ENCODE measurements at places on chromosomes 5 and 9.

DNA sequence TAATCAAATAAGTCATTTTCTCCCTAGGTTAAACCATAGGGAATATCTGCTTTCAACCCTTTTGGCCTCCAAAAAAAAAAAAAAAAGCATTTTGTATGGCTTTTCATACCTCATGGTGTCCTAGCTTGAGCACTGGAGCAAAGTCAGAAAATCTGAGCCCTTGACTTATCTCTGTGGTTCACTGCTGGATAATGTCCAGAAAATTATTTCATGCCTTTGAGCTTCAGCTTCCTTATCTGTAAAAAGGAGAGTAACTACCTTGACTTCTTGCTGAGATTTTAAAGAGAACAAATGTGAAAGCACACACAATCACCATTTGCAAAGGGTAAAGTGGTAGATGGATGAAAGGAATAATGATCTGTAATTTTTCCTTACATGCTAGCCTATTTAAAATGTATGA is 165.9 kb downstream of the ALDH1A1 start:
- no peak for DNase-seq

- no peak for DNase-seq
These were observed 34.4 kb upstream of the GLIPR2 start for GRCh38 chr9:36101916-36102741.

DNA sequence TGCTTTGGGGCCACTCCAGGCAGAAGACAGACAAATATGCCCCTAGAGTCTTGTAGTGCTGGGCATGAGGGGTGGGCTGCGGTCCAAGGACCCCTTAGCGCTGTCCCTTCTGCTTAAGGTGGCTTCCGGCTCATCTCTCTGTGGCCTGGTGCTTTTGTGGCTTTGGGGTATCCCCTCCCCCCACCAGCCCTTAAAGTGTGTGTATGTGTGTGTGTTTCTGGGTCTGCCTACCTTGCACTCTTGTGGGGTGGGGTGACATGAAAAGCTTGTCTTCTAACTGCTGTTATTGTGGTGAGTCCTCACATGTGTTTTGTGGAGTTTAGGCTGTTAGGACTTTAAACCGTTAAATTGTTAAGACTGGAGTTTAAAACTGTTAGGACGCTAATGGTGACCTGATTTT is 23.6 kb downstream of the MARCHF6 start:
- no peak for DNase-seq

DNA sequence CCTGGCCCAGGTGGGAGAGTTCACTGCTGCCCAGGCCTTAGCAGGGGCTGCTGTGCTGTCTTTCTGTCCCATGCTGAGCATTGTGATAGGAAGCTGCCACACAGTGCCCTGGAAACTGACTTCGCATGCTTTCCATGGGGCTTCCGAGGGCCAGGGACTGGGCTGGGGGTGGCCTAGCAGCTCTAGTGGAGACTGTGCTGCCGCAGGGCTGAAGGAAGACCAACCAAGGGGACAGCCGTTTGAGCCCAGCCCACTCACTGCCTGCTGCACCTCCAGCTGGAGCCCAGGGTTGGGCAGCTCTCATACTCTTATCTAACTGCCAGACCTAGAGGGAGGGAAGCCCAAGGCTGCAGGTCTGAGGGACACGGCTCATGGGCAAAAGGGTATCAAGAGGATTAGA is 79.2 kb downstream of the RGS3 start:
- no peak for DNase-seq

GRCh38 chr5:171264843-171265242 is 44.2 kb upstream of the TLX3 start:
- DNase-seq: no peak

GRCh38 chr5:68087866-68088265 is 127.7 kb upstream of the PIK3R1 start:
- no peak for DNase-seq

GRCh38 chr5:17429353-17429752 is 68.7 kb upstream of the TAF11L2 start:
- DNase-seq: no peak

DNA sequence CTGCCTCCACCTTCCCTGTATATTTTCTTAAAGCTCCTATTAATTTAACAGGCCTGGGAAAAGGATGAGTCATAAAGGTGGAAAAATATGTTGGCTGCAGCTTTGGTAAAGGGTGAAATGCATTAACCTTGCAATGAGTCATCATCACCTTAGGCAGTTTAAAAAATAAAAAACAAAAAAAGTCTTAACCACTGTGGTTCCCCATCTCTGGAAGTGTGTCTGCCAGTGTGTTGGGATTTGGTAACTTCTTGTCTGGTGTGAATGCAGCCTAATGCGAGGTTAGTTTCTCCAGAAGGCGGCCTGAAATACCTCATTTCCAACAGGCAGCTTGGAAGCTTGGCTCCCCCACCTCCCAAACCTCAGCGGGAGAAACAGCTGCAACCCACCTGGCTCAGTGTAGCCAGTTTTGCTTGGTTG is 265.3 kb upstream of the GAS1 start:
- DNase-seq: no peak

DNA sequence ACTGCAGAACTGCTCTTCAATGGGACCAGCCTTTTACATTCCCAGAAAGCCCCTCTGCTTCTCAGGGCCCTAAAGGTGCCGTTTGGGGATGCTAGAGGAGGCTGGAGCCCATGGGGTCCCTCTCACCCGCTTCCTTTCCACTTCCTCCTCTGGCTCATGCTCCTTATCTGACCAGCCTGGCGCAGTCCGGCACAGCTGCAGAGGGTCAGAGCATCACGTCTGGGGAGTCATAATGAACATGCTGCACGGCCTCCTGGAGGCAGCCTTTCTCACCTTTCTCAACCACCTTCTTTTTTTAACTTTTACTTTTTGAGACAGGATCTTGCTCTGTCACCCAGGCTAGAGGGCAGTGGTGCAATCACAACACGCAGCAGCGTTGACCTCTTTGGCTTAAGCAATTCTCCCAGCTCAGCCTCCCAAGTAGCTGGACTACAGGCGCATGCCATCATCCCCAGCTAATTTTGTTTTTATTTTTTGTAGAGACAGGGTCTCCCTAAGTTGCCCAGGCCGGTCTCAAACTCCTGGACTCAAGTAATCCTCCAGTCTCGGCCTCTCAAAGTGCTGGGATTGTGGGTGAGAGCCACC is 15.1 kb upstream of the TCF7 start:
- DNase-seq: no peak

DNA sequence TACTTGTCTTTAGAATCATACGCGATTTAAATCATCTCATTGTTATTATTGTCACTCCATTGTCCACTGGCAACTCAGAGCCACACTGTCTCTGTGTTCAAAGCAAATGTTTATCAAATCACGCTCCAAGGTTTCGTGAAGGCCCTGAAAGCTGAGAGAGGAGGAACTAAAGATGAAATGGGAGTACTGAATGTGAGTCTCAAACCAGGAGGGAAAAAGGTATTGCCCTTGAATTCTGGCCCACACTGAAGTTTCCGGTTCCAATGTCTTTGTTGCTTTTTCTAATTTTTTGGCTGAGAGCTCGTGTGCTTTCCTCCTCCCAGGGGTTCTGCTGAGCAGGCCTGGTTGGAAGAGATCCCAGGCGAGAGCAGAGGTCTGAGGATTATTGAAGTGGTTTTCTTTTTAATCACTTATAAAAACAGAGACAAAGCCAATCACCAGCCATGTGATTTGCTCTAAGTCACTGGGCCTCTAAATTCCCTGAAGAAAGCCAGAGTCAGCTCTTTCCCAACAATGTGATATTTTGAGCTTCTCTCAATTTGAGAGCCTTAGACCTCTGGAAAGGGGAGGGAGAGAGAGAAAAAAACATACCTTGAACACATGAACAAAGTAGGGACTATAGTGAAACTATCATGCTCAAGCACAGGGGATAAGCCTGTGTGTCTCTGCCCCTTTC is 420.8 kb upstream of the GRAMD2B start:
- DNase-seq: no peak

GRCh38 chr5:160269017-160269416 is 39.7 kb downstream of the FABP6 start:
- DNase-seq: no peak

DNA sequence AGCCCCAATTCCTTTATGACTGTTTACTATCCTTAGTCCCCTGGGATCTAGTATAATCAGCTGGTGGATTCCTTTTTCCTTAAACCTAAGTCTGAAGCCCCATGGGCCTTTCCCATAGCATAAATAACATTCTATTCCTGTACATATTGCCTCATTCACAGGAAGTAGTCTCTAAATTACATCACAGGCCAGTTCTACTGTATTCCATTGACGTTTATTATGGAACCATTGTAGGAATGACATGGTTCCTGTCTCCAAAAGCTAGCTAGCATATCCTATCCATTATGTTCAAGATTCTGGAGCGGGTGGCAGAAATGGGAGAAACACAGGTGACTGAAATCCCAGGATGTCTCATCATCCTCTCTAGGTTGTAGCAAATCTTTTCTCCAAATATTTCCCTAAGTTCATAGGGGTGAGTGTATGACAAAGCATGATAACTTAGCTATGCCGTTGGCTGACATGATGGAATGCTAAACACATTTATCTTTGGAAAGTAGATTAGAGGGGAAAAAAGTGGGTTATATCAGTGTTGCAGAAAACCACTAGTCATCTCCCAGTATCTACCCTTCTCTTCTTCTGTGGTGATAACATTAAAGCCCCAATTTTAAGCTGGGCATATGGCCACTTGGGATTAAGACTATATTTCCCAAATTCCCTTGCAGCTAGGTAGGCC is 140.1 kb downstream of the FGF1 start:
- DNase-seq: no peak

- DNase-seq: no peak
These were observed 133.8 kb downstream of the PAX5 start for GRCh38 chr9:36900136-36900855.

GRCh38 chr5:39478863-39479262 is 54.1 kb upstream of the DAB2 start:
- DNase-seq: no peak

DNA sequence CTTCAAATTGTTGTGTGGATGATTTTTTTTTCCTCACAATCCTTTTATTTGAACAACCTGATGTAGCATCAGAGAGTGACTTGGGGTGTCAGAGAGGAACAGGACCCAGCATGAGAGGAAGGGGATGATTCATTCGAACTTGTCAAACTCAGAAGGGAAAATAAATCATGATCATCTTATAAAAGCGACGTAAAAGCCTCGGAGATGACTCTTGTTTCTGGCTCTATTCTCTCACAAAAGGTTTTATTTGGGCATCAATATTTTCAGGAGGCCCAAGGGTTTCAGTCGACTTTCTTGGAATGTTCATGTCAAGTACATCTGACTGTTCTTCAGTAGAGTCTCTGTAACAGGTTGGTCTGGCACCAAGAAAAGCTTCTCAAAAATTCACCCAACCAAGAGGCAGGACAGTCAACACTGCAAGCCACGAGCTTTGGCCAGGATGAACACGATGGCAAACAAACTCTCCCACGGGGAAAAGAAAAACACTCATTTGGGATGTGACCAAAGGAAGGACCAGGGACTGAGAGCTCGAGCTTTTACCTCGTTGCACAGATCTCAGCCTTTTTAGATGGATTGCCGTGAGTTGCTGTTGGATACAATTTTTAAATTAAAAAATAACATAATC is 55.1 kb downstream of the ANKH start:
- no peak for DNase-seq

DNA sequence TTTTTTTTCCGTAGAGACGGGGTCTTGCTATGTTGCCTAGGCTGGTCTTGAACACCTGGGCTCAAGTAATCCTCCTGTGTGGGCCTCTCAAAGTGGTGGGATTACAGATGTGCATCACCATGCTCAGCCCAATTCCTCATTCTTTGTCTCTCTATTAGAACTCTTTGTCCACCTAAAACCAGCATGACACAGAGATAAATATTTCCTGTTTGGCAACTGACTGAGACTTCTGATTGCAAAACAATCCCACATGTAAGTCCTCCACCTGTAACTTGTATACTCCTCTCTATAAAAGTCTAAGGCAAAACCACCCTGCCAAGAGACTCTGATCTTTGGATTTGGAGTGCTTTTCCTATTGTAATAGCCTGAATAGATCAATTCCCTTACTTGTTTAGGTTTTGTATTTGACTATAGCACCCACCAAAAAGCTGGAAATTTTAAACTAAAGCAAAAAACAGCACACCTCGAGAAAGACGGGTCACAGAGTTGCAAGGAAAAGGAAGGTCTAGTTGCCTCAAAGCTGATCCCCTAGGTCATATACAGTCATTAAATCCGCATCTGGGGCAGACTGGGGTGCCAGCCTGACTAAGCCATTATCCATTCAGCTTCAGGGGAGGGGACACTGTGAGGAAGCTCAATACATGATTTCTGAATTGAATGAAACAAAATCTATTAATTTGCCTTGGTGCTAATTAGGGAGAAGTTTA is 13.5 kb upstream of the KIF27 start:
- DNase-seq: no peak

DNA sequence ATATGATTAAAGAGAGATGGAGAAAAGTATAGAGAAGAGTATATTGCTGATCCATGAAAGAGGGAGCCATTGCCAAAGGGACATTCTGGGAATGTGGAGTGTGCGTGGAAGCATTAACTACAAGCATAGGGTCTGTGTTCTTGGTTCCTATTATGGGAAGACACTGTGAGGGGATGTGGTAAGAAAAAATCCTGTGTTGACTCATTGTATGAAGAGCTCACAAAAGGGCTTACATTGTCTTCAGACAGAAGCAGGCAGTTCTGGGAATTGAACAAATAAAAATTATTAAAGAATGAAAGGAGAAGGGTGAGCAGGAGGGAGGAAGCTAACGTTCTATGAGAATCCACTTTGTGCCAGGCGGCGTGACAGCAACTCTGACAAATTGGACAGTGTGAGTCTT is 250.4 kb upstream of the CHD1 start:
- DNase-seq: no peak

- DNase-seq: no peak
These were observed 156.1 kb upstream of the KIF2A start for GRCh38 chr5:62149879-62150278.

GRCh38 chr5:143805861-143806260 is 6.1 kb upstream of the HMHB1 start:
- no peak for DNase-seq

GRCh38 chr9:88503081-88503844 is 31.7 kb upstream of the NXNL2 start:
- no peak for DNase-seq

DNA sequence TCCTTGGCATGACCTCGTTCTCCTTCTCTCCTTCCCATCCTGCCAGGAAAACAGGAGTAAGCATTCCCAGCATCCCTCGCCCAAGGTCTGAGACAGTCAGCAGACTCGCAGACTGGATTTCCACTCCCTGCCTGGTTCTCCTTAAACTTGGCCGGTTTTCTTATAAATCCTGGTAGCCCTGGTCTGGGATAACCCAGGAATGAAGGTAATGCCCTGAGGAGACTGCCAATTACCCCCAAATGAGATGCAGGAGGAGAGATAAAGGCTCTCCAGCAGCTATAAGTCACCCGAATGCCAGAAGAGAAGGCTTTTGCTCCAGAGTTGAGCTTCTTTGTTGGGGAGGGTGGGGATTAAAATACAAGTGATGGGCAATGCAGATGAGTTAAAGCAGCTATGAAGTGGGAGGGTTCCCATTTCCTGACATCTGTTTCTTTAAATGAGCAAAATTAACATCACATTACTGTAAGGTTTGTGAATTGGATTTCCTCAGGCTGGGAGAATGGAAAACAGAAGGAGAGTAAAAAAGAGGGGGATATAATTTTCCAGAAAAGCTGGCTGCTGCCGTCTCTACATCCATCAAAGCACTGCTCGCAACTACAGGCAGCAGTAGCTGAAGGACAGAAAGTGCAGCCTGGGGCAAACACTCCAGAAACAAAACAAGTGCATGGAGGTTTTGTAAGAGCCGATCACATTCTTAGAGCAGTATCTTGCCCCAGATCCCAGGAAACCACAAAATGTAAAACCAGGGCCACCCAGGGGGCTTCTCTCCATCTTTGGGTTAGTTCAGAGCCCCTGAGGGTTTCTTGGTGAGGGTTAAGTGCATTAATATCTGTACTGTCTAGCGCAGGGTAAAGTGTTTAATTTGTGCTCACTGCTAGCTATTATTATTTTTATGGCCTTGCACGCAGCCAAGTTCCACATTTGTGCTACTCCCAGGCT is 177.6 kb upstream of the PANK3 start:
- no peak for DNase-seq

Data from stimulated activated CD4-positive, alpha-beta T cell treated with anti-CD3 and anti-CD28 coated beads, TNF-alpha, amount 100 ng/mL, for 48 hours (primary cell).